ENCODE measurements at places on chromosomes 7 and 10.

DNA sequence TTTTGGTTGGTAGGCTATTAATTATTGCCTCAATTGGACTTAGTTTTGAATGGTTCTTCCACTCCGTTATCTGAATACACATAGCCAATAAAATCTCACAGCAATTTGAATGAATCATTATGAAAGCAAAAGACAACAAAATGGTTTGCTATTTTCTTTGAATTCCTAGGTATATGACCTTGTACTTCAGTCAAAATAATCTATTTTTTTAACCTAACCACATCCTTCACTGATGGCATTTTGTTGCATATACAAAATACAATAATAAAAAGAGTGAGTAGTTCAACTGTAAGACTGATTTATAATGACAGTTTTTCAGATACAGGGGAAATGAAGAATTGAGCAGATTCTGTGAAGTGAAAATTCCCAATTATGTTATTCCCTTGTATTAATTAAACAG lies 433.1 kb downstream of the HTR7 start:
- no peak for DNase-seq

GRCh38 chr7:158291998-158292397 lies 295.6 kb downstream of the PTPRN2 start:
- DNase-seq = no peak

- DNase-seq = no peak
These were observed 7.1 kb upstream of the ANK3 start for GRCh38 chr10:60396766-60397165.

- no peak for DNase-seq
These were observed 3.3 kb upstream of the LMOD2 start for GRCh38 chr7:123652406-123652805.

GRCh38 chr10:89210794-89211425 lies 3.8 kb upstream of the CH25H start:
- DNase-seq = no peak

DNA sequence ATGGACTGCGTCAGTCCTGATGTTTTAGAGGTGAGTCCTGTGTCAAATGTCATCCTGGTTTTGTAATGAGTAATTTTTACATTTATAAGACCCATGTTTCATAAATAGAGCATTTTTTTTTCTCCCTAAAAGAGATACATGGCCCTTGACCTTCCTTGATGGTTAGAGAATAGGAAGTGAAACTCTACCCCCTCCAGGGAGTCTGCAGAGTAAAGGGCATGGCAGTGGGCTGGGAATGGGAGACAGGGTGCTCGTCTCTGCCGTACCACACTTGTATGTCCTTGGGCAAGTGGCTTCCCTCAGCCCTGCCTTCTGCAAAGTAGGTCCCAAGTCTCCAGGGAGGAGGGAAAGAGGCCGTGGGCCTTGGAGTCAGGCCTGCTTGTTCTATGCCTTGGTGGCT lies 63.9 kb downstream of the WDFY4 start:
- no peak for DNase-seq

- DNase-seq = no peak
These were observed 119.9 kb downstream of the PLXNA4 start for GRCh38 chr7:132456418-132456817.

DNA sequence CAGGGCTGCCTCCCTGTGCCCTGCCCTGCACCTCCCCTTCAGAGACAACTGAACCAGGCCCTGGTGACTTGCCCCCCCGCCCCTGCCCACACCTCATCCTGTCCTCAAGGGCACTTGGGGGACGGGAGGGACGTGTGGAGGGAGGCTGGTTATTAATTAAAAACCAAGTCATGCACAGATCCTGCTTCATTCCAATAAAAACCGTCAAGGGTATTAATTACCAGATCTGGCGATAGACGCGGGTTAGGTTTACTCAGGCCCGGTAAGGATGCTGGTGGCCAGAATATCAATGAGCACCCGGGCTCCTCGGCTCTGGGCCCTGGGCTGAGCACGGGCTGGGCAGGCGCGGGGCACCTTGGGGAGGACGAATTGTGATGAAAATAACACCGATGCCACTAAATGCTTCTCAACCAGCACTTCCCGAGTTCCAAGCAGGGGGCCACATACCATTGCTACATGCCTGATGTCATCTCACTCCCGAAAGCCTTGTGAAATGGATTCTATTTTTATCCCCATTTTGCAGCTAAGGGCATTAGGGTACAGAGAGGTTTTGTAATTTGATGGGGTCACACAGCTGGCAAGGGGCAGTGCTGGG lies 24.5 kb upstream of the GTF2IRD1 start:
- DNase-seq = no peak

- no peak for DNase-seq
These were observed 223.0 kb downstream of the ELFN1 start for GRCh38 chr7:1893036-1893435.

GRCh38 chr7:16634271-16634738 lies 11.2 kb downstream of the ANKMY2 start:
- DNase-seq = no peak

DNA sequence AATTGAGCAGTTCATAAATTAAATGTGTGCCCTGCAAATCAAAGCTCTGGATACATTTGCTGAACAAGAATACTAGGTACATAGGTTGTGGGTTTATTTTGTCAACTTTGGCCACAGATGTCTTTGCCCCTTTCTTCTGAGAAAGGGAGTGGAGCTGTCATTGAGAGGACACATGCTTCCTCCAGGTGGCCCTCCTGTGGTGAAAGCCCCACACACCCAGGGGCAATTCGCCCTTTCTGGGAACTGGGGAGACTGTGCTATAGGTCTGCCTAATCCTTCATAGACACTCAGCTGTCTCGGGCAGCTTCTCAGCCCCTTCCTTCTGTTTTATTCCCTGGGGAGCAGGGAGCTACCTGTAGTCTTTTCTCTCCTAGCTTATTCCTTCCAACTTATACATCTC lies 605.7 kb upstream of the DPP6 start:
- DNase-seq = no peak

DNA sequence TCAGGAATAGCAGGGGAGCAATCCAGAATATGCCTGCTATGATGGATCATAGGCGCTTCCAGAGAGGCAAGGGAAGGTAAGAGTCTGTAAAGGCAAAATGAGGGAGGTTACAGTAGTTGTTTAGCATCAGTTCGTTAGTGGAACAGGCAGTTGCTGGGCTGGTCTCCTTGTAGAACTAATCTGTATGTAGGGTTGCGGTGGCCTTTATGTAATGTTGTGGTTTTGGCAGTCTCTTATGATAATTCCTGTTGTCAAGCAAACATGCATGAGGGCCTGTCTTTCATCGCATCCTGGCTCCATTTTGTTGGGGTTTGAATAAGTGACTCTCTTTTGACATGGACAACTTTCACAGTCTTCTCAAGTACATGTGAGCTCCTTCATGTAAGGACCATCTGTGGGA lies 427.8 kb upstream of the LRGUK start:
- DNase-seq = no peak

- DNase-seq = no peak
These were observed 15.6 kb downstream of the KLHL7 start for GRCh38 chr7:23121165-23121564.

- DNase-seq = peak; percentile 22
These were observed 76.3 kb upstream of the ABCB5 start for GRCh38 chr7:20539201-20539600.

- peak; percentile 71 for DNase-seq
These were observed 73.6 kb downstream of the RELN start for GRCh38 chr7:103915680-103916357.

DNA sequence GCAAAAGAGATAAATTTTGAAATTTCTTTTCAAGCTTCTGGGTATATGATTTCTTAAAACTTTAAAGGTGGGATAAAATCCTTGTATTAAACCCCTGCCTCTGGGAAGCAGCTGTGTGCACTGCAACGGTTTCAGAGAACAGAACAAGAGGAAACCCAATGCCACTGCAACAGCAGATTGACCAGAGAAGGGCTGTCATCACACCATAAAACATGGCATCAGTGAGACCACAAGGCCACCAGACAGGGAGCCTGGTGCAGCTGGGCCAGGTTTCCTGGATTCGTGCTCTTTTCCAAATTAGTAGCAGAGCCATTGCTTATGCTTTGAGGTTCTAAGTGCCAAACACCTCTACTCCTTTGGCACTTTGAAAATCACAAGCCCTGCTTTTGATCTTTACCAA lies 152.4 kb downstream of the PRPF18 start:
- no peak for DNase-seq

DNA sequence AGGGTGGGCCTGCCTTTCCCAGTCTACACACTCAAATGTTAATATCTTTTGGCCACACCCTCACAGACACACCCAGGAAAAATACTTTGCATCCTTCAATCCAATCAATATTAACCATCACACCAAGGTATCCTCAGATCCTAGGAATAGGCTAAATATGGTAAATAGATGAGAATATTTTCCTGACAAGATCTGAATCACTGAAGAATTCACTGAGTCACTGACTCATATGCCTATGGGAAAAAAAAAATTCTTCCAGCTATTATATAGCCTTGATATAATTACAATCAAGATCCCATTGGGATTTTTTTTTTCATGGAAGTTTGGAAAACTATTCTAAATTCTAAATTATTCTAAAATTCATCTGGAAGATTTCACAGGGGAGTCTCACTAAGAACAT lies 65.8 kb downstream of the INHBA start:
- DNase-seq = peak; percentile 63

- no peak for DNase-seq
These were observed 143.7 kb downstream of the SFMBT2 start for GRCh38 chr10:7267142-7267541.

DNA sequence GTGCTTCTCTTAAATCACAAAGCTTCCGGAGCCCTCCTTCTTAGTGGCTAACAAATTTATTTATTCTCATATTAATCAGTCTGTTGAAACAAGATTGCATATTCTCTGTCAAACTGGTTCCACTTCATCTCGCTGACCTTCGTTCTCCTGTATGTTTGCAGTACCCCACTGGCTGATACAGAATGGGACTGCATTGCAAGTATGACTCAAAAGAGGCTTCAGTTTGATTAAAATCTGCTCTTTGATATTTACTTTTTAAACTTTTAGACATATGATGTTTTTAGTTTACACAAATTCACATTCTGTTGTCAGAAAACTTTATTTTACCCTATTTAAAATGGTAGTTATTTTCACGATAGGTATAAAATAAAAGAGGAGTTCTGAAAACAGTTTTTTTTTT lies 14.3 kb upstream of the ARHGAP12 start:
- DNase-seq = peak; percentile 72

DNA sequence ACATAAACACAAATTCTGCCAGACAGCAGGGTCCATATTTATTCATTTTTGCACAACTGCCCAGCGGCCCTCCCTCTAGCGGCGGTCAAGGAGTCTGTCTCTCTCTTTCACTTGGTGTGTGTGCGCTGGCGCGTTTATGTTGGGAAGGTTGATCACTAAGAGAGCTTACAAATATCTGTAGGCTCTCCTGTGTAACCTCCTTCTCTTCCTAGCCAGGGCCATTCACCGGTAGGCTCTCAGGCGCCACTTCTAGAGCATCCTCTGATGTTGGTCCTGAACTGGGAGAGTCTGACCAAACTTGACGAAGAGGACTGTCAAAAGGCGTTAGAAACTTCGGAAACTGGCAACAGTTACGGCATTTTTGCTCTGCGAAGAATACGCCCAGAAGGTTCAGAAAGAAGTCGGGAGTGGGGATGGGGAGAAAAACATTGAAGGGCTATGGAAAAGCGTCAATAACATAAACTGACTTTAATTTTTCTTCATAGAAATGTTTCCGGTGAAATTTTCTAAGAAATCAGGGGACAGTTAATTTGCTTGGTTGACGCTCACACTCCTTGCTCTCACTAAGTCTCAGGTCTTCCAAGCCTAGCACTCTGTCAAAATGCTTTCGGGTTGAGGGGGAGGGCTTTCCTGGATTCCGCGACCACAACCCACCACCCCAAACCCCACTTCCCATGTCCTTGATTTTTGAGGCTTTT lies 731.1 kb downstream of the ZWINT start:
- DNase-seq = peak; percentile 13

DNA sequence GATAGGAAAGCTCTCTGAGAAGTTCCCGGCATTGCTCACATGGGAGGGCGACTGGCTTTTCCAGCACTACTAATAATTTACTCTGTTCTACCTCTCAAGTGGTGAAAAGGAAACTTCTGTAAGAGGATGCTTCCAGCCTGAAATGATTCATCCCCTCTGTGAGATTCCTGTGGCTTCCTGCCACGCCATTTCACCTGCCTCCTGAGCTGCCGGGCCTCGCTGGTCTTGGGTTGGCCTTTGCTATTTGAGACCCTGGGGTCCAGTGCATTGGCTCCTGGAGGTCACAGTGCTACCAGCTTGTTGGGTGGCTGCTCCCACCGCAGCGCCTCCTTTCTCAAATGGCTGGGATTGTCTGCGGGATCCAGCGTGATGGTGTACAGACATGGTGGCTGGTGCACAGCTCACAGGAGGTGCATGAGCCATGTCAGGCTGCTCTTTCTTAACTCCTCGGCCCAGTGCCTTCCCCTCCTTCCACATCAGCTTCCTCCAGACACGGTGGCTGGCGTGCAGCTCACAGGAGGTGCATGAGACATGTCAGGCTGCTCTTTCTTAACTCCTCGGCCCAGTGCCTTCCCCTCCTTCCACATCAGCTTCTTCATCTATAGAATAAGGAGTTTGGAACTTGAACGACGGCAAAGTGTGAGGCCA lies 42.9 kb upstream of the PCBD1 start:
- peak; percentile 77 for DNase-seq

DNA sequence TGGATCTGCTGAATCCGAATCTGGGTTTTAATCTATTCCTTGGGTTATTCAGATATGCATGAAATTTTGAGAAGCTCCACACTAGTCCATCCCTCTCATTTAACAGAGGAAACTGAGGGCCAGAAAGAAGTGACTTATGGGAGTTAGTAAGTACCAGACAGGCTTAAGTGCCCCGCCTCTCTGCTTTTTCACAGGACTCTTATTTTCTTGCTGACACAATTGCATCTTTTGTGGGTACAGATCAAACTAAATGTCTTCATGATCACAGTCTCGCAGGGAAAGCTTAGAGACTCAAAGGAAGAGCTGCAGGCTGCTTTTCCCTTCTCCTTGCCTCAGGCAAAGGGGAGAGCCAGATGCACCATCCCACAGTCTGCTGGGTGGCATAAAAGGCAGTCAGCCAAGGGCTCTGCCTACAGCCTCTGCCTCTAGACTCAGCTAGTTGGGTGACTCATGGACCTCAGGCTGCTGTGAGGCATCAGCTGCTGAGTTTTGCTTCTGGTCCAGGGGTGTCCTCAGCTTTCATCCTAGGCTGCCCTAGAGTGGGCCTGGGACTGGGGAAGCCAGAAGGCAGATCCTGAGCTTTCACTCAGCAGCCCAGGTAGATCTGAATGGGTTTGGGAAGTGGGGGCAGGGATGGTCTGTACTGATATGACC lies 11.6 kb downstream of the GOLGA7B start:
- peak; percentile 78 for DNase-seq

GRCh38 chr10:48314107-48314506 lies 7.6 kb downstream of the MAPK8 start:
- DNase-seq = no peak

DNA sequence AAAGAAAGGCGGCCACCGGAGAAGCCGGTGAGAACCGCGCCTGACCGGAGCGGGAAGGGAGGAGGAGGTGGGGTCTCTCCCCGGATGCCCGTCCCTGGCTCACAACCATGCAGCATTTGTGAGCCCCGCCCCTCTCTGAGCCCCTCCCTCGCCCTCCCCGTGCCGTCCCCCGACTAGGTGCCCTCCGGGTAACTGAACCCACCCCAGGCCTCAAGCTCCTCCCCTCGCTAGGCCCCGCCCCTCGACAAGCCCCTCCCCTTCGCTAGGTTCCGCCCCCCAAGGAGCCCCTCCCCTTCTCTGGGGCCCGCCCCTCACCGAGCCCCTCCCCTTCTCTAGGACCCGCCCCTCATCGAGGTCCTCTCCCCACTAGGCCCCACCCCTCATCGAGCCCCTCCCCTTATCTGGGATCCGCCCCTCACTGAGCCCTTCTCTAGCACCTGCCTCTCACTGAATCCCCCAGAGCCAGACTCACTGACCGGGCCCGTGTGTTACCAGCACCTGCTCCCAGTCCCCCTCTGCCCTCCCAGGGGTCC lies 42.2 kb upstream of the HSPB1 start:
- DNase-seq = no peak

GRCh38 chr10:97573021-97573420 lies 442 bp downstream of the ANKRD2 start:
- DNase-seq = no peak

Measured in bronchial epithelial cell (primary cell).